ENCODE measurements at places on chromosomes 3 and 15.

DNA sequence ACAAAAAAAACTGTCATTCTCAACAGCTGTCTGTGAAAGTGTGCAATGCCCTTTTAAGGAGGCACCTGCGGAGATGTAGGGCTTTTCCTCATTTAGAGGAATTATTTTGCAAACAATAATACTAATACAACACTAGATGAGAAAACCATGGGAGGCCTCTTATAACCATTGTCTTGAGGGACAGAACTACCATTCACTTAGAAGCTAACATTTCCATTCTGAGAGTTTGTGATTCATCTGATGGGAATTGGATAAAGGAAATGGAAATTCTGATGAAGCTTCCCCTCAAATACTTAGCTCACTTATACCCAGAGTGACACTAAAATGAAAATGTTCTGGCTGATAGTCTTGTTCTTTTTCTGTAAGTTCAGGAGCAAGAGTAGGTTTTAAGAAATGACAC lies 147.7 kb downstream of the CADPS start:
- no peak for DNase-seq

GRCh38 chr15:96218623-96219455 lies 111.7 kb upstream of the NR2F2 start:
- no peak for DNase-seq

DNA sequence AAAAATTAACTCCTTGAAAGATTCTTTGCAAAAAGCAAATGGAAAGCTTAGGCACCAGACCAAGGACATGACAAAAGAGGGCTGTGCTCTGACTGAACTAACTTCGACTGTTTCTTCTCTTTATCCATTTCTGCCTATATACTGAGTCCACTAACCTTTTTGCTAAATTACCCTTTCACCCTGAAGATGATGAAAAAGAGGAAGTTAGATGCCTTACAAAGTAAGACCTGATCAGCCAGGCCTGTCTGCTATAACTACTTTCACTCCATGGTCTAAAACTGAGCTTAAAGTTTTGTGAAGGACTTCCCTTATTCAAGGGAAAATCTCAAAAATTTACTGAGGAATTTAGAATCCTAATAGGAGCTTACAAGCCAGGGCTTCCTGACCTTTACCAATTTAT lies 6.2 kb upstream of the IGSF10 start:
- DNase-seq, result no peak

- DNase-seq, result no peak
These were observed 84.1 kb downstream of the PPCDC start for GRCh38 chr15:75107516-75107907.

- peak; percentile 85 for DNase-seq
These were observed at the start of gene TBC1D2B for GRCh38 chr15:78077053-78077870. TSS of gene TBC1D2B (minus strand) at chr15:78077711. CDS start at chr15:78077652, 59 bp downstream.

- DNase-seq, result no peak
These were observed 706.3 kb downstream of the PDCD6IP start for GRCh38 chr3:34504775-34505174.

DNA sequence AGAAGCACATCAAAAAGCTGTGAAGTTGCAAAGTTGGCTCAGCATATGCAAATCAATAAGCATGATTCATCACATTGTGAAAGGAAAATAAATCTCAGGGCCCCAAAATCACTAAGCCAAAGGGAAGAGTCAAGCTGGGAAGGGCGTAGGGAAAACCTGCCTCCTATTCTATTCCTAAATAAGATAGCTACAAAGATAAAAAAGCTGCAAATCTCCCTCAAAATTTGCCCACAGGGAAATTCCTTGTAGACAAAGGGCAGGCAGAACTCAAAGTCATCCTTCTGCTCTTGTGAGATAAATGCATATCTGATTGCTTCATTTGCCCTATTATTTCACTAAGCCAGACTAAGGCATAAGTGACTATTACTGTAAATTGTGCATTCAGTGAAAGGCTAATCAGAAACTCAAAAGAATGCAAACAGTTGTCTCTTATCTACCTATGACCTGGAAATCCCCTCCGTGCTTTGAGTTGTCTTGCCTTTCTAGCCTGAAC lies 30.5 kb upstream of the CCNL1 start:
- DNase-seq, result no peak

DNA sequence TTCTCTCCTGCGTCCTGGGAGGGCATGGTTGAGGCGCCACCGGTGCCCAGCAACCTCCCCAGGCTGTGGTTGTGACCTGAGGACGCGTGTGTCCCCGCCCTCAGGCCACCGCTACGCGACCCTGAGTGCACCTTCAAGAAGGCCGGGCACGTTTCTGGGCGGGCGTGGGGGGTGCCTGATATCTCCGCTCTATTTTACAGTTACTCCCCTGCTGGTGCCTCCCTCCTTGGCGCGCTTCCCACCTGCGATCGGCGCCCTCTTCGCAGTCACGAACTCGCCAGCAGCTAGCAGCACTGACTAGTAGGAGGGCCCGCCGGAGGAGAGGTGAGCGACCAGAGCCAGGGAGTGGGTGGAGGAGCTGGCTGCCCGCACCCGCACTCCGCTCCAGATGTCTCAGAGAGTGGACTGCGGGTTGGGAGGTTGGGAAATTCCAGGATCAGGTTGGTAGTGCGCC lies 43.2 kb upstream of the POLG start:
- DNase-seq, result no peak

DNA sequence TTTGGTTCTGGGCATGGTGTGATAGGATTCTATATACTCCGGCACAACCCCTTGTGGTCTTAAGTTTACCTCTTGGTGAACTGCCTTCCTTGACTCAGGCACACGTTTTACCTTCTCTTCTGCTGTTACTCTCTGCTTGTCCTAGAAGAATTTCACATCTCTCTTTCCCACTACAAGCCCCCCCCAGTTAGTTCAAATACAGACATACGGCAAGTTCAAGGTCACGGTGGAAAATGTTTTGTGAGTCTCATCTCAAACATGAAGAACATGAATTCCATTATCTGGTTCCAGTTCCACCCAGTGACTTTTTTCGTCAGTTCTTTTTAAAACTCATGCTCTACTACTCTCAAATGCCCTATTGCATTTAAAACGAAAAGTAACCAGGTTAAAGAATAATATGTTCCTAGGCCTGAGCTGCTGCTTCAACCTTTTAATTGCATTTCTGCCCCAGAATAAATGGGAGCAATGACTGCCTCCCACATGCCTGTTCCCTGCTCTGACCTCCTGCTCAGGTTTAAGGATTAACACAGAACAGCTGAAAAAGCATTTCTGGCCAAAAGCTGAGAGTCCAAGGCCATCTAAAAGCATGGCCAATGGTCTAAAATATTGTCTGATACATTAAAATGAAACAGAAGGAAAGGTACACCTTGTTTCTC lies 132.8 kb downstream of the OSBPL10 start:
- no peak for DNase-seq

DNA sequence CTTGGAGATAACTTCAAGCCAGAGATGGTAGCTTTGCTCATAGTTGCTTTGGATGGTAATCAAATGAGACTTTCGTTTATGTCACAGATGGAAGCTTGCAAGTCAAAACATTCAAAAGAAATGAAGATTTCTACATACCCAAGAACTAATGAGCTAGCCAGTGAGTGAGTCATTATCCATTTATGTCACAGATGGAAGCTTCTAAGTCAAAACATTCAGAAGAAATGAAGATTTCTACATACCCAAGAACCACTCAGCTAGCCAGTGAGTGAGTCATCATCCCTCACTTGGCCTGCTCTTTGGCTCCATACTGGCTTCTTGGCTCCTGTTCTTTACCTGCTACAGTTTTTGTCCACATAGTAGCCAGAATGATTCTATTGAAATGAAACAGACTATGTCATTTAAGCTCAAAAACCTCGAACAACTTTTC lies 559.8 kb upstream of the CBLB start:
- no peak for DNase-seq

- no peak for DNase-seq
These were observed 14.6 kb upstream of the RASGRF1 start for GRCh38 chr15:79105141-79105540.

- DNase-seq, result no peak
These were observed 36.1 kb downstream of the CFAP44 start for GRCh38 chr3:113405180-113405579.

DNA sequence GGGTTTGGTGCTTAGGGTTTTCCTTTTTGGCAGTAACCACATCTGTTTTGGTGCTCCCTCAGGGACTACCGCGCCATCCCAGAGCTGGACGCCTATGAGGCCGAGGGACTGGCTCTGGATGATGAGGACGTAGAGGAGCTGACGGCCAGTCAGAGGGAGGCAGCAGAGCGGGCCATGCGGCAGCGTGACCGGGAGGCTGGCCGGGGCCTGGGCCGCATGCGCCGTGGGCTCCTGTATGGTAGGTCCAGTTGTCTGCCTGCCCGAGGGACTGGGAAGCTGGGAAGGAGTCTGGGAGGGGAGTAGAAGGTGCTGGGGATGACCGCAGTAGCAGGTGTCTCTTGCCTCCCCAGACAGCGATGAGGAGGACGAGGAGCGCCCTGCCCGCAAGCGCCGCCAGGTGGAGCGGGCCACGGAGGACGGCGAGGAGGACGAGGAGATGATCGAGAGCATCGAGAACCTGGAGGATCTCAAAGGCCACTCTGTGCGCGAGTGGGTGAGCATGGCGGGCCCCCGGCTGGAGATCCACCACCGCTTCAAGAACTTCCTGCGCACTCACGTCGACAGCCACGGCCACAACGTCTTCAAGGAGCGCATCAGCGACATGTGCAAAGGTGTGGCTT lies 6.4 kb downstream of the MCM2 start:
- no peak for DNase-seq

DNA sequence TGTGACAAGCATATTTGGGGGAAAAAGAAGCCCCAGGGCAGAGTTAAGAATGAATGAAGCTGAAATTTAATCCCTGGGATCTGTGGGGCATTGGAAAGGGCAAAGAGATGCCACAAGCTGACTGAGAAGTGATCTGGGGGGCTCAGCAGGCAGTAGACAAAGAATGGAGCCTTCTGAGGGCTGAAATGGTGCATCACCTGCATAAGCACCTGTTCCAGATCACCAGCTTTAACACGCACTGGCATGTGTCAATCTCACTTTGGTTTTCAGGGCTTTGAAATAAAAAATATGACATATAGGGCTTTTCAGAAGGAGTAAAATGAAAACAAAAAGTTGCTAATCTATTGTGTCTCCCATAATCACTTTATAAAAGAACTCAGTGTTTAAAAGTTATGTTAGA lies 210.8 kb upstream of the ARHGEF26 start:
- no peak for DNase-seq

GRCh38 chr3:198076722-198077308 lies 116.8 kb downstream of the LMLN start:
- DNase-seq, result no peak

DNA sequence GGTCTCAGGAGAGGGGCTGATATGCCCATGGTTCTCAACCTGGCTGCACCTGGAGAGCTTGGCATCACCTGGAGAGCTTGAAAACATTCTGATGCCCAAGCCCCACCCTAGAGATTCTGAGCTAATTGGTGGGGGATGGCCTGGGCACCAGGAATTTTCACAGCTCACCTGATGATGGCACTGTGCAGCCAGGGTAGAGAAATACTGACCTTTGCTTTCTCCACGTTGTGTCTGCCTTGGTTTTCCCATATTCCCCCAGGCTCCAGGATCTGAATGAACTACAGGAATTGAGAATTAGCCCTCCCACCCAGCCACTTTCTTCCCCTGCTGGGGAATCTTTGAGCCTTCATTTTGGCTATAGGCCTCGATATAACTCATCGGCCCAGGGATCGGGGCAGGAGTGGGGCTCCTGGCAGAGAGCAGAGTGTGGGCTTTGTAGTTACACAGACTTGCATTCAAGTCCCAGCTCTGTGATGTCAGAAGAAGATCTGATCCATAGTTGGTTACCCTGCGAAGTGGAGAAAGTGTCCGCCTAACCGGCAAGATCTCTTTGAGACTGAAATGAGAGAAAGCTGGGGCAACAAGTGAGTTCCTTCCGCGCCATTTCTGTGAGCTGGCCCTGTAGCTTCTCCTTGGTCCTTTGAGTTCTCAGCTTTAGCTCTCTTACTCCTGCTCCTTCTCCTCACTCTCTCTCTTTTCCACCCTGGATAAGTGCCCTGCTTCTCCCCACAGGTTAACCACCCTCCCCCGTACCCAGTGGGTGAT lies 33.1 kb upstream of the UBE2Q2 start:
- DNase-seq, result no peak

DNA sequence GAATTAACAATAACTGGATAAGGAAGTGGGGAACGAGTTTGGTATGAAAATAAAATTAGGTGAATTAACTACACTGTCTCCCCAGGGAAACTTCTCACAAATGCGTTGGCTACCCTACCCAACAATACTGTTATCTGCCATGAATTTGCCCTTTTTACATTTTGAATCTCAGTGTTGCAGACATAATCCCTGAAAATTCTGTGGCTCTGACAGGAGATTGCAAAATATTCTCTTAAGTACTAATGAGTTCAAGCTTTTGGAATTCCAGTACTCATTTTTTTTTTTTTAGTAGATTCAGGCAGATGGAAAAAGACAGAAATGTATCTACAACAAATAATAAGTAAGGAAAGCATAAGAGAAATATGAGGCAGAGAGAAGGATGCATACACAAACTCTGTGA lies 332.6 kb downstream of the LSAMP start:
- DNase-seq, result no peak

DNA sequence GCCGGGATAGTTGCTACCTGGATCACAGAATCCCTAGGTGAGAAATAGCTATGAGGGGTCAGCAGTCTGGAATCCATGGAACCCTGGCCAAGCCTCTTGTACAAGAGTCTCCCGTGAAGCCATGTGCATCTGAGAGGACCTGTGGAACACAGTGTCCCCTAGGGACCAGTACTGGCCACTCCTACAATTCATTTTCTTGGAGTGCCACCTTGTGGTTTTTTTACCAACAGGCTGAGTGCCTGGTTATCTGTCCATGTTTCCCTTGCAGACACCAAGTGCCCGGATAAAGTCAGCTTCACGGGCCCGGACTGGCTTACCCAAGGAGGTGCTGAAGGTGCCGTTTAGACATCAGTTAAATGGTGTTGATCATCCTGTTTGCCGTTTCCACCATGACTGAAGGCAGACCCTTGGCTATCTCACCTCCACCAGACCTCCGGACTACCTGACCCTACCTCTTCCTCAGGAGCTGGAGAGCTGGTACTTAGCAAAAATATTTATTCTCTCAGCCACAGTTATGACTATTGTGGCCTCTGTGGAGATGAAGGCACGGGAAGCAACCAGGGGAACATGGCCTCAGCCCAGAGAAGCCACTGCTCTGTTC lies 93.9 kb downstream of the RBPMS2 start:
- peak; percentile 70 for DNase-seq

DNA sequence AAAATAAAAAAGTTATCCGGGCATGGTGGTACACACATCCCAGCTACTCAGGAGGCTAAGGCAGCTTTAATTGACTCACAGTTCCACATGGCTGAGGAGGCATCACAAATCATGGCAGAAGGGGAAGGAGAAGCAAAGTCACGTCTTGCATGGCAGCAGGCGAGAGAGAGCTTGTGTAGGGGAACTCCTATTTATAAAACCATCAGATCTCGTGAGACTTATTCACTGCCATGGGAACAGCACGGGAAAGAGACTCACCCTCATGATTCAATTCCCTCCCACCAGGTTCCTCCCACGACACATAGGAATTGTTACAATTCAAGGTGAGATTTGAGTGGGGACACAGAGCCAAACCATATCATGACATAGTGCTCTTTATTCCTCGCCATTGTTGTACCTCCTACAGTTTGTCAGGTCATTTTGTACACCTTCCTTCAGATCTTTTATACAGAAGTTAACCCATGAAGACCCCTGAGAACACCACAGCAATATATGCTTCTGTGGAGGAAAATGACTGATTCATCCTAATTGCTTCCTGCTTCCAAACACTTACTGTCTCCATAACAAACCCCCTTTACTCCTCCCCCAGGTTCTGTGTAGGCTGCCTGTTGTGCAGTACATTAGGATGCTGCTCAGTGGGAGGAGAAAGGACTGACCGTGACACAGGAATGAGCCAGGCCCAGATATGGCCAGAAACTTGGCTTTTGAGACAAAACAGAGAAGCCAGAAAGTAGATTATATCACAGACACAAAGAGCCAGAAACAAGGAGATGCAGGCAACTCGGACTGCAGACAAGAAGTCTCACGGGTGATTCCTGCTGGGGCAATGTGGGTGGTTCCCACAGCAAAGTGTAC lies 67.9 kb upstream of the HEG1 start:
- no peak for DNase-seq
